ENCODE measurements at places on chromosomes 7 and 10.
A peak's percentile ranks its signal among the peaks of the same experiment; 100 is the strongest.

DNA sequence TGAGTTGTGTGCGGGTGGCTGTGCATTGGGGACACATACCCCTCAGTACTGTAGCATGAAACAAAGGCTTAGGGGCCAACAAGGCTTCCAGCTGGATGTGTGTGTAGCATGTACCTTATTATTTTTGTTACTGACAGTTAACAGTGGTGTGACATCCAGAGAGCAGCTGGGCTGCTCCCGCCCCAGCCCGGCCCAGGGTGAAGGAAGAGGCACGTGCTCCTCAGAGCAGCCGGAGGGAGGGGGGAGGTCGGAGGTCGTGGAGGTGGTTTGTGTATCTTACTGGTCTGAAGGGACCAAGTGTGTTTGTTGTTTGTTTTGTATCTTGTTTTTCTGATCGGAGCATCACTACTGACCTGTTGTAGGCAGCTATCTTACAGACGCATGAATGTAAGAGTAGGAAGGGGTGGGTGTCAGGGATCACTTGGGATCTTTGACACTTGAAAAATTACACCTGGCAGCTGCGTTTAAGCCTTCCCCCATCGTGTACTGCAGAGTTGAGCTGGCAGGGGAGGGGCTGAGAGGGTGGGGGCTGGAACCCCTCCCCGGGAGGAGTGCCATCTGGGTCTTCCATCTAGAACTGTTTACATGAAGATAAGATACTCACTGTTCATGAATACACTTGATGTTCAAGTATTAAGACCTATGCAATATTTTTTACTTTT is 1.8 kb downstream of the DDIT4 start:
- no peak for DNase-seq

DNA sequence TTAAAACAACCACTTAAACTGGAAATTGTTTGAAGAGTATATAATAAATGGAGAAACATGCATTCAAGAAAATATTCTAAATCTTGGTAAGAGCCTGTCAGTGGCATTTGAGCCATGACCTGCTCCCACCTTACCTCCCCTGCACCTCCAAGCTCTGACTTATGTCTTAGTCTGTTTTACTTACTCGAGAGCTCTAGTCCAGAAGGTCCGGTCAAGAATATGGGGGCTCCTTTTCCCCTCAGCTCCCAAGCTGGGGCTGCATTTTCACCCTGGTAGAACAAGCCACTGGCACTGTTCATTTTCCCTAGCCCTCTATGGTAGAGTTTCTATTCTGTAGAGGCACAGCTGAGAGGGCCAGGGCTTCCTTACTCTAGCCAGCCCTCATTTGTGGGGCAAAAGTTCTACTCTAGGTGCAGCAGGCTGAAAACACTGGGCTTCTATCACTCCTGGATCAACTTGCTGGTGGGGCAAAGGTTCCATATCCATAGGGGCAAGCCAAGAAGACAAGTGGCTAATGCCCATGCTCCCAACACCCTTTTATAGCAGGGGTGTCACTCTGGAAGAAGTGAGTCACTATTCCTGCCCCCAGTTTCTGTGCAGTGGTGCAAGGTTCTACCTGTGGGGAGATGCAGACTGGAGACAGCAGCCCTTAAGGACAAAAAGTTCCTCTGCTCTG is 40.6 kb downstream of the ZNF438 start:
- DNase-seq: no peak

DNA sequence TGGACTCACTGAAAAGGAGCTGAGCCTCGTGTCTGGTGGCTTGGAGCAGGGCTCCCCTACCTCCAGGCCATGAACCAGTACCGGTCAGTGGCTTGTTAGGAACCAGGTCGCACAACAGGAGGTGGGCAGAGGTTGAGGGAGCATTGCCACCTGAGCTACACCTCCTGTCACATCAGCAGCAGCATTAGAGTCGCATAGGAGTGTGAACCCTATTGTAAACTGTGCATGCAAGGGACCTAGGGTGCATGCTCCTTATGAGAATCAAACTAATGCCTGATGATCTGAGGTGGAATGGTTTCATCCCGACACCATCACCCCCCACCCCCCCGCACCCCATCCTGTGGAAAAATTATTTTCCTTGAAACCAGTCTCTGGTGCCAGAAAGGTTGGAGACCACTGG is 50.4 kb downstream of the TSPAN15 start:
- DNase-seq: no peak

GRCh38 chr7:34850681-34851080 is 186.6 kb downstream of the DPY19L1 start:
- no peak for DNase-seq

- DNase-seq: no peak
Observed at GRCh38 chr7:140841166-140841715, 83.5 kb downstream of the BRAF start.

GRCh38 chr10:105986912-105987635 is 1177.4 kb downstream of the SORCS1 start:
- DNase-seq: no peak

- no peak for DNase-seq
Observed at GRCh38 chr10:101079874-101080273, 18.1 kb downstream of the KAZALD1 start.

GRCh38 chr10:113978802-113979201 is 64.9 kb upstream of the ADRB1 start:
- no peak for DNase-seq

DNA sequence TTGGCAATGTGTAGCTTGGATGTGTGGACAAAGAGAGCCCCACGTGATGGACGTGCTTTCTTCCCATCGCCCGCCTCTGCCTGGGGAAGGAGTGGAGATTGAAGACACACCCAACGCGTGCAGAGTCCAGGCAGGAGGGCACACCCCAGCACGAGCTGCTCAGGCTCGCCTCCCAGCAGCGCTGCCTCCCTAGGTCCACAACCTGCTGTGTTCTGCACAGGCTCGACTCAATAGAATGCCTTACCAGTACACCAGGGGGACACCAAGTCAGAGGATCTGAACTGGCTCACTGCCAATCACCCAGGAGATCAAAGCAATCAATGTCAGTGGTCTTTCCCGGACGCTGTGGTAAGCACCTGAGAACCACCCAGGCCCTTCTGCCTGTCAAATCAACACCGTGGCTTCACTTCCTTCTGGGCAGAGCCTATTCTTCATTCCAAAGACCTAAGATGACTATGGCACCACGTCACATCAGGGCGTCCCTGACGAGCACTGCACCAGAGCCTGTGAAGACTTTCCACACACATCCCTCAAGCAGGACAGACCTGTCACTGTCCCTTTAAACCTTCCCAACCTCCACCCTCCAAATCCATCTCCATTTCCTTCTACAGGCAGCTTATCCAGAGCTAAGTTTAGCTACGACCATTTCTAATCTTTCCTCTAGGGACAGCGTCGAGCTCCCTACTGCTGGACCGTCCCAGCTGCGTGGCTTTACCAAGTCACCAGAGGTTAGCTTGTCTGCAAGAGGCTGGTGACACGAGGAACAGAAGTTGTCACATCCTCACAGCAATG is 72.3 kb downstream of the AMZ1 start:
- peak; percentile 46 for DNase-seq

DNA sequence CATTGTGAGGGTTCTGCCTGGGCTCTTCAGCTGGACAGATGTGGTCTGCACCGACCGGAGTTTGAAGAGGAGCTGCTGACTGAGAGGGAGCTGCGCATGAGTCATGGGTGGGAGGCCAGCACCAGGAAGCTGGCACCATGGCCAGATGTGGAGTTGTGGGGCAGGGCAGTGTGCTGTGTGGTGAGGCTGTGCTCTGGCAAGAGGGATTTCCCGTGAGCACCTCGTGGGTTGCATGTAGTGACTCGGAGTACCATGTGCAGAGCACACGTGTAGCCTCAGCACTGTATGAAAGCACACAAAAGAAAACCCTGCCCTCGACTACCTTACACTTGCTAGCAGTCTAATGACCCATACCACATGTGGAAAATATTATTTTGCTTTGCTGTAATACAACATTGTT is 103.4 kb downstream of the WNT2 start:
- no peak for DNase-seq

All from HepG2 (cell line).